AG09309 (cell line): ENCODE measurements at places on chromosomes 6 and 20.
A peak's percentile ranks its signal among the peaks of the same experiment; 100 is the strongest.

DNA sequence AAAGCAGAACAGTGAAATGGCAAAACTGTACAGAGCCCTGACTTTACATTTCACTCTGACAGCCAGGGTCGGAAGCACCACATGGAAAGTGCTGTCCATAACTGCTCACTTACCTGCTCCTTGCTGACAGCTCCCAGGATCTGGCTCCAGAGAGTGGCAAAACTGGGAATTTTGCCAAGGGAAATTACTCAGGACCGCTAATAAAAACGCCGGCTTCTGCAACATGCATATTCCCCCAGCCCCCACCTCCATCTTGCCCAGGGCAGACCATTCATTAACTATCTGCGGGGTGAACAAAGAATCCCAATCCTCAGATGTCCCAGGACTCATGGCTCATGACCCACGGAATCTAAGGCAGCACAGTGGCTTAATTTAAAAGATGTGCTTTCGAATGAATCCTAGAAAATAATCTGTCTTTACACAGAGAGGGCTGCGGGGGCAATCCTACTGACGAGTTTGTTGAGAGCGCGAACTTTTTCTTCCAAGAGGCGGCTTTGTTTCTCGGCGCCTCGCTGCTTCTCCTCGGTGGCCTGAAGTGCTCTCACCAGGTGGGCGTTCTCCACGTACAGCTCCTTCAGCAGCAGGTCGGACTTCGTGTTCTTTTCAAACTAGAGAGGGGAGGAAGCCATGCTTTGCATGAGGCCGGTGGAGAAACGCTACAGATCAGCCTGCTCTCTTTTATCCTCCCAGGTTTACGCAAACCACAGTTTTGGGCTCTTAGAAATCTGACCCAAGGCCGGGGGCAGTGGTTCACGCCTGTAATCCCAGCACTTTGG is 45.8 kb downstream of the GINS1 start:
- no peak for DNase-seq

DNA sequence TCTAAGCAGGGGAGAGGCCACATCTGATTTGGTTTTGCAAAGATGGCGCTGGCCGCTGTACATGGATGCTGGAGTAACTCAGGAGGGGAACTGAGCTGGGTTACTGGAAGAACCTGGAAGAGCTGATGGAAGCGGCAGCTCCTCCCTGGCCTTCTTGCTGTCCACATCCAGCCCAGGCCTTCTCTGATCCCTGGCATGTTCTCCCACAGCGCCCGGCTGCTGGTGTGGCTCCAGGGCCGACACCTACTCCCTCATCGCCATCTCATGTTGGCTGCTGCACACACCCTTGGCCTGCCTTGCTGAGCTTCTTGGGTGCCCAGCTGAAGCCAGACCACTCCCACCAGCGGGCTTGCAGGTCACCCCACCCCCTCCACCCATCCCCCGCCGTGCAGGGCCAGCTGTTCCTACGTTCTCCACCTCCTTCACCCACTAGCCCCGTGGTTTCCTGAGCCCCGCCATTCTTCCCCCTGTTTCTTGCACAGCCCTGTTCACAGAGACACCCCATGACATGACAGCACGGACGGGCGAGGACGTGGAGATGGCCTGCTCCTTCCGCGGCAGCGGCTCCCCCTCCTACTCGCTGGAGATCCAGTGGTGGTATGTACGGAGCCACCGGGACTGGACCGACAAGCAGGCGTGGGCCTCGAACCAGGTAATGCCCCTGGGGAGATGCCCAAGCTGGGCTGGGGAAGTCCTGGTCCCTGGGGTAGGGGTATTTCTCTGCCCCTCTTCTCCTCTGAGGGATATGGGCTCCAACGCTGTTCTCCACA is 28.4 kb downstream of the VSTM2L start:
- no peak for DNase-seq

DNA sequence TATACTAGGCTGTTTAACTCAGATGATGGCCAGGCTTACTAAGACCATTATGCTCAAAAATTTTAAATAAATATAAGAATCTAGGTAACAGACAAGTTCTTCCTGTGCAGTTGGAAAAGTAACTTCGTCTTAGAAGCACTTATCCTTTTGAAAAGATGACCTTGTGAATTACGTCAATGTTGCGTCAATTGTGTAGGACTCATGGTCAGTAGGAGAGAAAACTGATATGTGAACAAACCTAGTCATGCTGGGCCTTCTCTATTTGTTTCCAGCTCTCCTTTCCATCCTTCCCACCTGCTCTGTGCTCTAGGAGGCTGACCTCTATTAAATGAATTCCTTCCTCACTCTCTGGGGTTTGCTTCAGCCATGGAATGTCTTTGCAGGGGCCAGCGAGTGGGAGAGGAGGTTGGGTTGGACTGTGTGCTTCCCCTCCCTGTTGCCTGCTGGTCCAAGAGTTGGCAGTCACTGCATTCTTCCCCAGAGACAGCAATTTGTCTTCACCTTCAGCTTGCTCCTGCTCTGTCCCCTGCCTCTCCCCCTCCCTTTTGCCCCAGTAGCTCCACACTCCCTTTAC is 128.0 kb upstream of the TNFAIP3 start:
- DNase-seq = no peak

- no peak for DNase-seq
Measured at GRCh38 chr20:40339661-40340449, 349.2 kb downstream of the MAFB start.

DNA sequence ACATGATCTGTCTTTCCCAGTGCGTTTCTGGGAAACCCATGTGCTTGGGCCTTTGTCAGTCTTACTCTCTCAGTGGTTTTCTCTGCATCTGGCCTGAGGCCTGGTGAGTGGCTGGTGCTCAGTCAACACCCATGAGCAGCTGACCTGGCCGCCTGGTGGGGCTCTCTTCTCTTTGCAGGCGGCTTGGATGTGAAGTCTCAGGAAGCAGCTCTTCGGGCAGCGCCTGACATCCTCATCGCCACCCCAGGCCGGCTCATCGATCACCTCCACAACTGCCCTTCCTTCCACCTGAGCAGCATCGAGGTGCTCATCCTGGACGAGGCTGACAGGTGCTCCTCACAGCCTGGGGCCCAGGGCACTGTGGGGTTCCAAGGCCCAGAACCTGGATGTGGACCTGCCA is 10.8 kb downstream of the DDX27 start:
- DNase-seq = no peak

DNA sequence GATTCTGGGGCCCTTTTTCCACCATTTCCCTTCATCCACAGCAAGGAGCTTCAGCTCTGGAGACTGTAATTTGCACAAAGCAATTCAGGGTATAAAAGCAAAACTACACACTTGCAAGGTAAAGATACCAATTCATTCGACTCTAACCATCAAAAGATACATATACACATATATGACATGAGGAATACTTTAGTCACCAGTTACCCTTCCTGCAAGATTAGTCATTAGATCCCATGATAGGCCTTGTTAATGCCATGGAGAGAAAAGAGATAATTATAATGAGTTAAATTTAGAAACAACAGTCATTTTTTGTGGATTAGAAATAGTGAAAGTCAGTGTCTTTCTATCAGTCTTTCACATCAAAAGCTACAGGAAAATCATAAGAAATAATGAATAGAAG is 204.2 kb downstream of the KCNQ5 start:
- DNase-seq = peak; percentile 21

DNA sequence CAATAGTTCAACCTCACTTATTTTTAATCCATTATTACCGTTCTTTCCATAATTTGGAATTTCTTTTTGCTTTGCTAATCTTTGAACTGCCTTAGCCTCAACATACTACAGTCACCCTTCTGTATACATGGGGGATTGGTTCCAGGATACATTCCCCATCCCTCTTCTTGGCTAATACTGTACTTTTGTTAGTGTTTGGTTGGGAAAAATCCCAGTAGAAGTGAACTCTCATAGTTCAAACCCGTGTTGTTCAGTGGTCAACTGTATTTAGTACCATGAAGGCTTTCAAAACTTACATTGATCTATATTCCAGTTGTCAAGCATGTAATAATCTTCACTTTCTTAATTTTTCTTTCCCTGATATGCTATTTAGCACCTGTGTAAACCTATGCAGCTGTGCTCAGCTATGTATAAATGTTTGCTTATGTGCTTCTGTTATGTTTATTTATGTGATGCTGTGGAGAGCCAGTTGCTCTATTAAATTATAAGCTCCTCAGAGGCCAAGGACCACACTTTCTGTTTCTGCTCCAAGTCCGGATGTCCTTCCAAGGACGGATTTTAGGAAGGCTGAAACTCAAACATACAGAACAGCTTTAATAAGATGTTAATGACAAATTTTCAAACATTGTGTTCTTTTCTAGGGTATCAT is 33.3 kb upstream of the LAMA4 start:
- DNase-seq = no peak

- DNase-seq = no peak
Measured at GRCh38 chr6:1379788-1380147, 9.6 kb upstream of the FOXF2 start.
